BE2C (cell line): ENCODE measurements at places on chromosomes 6 and 20.

- no peak for DNase-seq
Measured at GRCh38 chr6:125931733-125932450, 24.7 kb upstream of the HINT3 start.

DNA sequence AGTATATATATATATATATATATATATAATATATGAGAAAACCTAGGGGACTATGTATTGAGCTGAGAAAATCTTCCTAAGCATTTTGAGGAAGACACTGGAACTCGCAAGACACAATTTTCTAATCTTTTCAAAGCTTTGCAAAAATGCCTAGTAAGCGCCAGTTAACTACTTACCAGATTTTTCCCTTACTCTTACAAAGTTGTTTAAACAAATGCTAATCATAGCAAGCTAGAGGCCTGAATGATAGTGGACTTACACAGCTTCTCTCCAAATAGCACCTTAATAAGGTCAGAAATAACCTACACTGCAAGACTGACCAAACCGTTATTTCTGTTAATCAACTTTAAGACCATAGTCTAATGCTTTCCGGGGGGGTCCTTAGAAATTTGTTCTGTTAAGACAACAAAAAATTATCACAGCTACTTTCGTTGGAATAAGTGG is 56.1 kb upstream of the HFE start:
- DNase-seq = no peak

DNA sequence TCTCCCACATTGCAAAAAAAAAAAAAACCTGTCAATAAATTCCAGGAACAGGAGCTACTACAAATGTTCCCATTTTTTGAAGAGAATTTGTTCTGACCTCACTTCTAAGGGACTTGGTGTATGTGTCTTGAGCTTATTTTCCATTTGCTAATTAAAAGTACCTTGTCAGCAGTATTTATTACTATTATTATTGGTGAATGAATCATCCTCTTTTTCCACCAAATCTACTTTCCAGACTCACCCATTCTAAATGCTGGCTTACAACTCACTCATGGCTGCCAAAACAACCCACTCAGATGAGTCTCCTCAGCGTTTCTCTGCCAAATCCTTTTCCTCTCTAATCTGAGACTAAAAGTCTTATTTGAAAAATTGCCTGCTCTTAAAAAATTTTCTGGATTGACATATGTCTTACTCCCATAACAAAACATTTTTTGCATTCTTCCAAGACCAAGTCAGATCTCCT is 33.2 kb upstream of the TASP1 start:
- no peak for DNase-seq

DNA sequence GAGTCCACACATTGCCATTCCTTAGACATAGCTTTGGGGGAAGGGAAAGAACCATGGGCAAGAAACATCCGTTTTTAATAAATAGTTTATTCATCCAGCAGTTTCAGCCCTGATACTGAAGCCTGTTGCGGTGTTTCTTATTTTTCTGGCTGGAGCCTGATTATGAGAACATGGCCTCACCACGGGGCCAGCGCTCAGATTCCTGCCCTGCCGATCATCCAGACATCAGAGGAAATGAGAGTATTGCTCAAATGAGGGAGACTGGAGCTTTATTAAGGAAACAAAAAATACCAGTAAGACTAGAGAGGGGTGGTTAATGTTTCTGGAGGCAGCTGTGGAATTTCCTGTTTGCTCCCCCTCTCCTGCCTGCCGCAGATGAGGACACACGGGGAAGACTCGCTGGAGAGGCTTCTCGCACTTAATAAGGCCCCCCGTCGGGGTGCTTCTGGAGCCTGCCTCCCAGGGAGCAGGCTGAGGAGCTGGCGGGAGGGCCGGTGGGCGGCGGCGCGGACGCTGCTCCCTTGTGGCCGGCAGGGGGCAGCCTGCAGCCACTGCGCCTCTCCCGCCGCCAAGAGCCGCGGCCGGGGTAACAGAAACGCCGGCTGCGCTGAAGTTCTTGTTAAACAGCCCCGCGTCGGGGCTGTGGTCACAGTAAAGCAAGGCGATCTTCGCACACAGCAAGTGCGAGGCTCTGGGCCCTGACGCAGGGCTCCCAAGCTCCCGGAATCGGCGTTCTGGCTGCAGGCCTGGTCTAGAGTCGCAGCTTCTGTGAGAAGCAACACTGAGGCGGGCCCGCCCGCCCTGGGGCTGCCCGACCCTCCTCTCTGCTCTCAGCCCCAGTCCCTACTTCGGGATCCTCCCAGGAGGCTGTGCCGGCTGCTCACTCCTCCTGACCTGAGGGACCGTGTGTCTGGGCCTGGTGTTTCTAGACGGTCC is 17.5 kb downstream of the LEMD2 start:
- peak; percentile 85 for DNase-seq

- no peak for DNase-seq
Measured at GRCh38 chr6:130296854-130297253, 69.0 kb upstream of the TMEM200A start.

DNA sequence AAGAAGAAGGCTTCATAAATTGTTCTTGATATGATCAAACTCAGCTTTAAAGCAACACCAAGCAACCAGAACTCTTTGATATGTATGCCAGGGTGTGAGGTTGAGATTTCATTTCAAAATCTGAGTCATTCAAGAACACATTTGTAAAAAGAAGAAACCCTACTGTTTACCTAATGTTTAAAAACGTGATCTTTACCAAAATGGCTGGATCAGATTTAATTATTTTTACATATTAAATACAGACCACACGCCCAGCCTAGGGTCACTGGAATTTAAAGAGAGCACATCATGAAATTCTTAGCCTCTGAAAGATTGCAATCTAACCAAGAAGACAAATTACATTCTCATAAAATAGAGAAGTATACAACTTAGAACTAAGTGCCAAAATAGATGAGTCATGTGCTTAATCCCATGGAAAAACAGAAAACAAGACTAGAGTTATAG is 206.8 kb upstream of the SMLR1 start:
- no peak for DNase-seq

GRCh38 chr20:22430746-22431168 is 153.6 kb downstream of the FOXA2 start:
- no peak for DNase-seq

- no peak for DNase-seq
Measured at GRCh38 chr20:63314015-63314471, 21.1 kb downstream of the COL20A1 start.

GRCh38 chr6:46315589-46315988 is 144.8 kb upstream of the ENPP5 start:
- DNase-seq = no peak

DNA sequence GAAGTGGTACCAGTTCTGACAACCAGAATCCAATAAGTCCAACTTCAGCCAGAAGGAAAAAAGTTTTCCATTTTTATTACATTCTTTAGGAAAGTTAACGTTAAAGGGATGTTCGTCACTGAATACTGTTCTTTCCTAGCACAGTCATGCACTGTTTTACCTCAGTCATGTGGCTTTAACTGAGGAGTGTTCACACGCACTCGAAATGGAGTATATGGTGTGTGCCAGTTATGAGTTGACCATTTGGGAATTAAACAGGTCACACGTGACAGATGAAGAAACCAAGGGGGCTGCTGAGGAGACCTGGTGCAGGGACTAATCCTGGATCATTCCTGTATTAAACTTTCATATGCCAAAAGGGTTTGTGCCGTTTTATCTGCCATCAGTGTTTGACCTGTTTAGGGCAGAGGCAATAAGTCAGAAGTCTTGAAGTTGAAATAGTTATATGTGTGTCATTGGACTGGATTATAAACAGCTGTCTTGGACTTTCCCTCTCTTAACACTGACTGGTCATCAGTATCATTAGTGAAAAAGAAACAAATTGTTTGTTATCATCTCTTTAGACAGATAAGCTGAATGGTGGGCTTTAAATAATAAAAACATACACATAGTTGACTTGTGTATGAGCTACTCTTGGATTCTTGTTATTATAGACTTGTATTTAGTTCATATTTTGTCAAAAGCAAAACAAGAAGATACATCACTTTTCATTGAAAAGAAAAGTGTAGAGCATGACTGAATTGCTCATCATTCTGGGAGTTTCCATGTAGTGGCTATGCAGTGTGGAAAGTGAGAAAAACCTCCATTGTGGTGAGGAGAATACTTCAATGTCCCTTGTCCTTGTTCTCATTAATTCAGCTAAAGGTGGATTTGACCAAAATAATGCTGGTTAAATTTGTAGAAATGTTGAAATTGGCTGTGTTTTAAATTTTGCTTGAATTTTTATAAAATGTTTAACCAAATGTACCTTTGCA is 123.5 kb upstream of the SAMD5 start:
- DNase-seq = no peak

DNA sequence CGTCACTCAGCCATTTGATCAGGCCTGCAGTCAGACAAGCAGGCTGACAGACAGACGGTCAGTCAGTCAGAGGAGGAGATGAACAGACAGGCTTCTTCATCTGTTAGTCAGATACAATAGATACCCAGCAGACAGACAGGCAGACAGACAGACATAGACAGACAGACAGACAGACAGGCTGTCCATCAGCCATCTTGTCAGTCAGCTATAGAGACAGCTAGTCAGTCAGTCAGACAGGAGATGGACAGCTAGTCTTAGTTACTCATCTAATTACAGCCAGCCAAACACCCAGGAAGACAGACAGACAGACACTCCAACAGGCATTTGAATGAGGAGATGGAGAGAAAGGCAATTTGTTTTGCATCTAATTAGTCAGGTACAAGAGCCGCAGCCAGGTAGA is 36.4 kb downstream of the KCNB1 start:
- DNase-seq = no peak

DNA sequence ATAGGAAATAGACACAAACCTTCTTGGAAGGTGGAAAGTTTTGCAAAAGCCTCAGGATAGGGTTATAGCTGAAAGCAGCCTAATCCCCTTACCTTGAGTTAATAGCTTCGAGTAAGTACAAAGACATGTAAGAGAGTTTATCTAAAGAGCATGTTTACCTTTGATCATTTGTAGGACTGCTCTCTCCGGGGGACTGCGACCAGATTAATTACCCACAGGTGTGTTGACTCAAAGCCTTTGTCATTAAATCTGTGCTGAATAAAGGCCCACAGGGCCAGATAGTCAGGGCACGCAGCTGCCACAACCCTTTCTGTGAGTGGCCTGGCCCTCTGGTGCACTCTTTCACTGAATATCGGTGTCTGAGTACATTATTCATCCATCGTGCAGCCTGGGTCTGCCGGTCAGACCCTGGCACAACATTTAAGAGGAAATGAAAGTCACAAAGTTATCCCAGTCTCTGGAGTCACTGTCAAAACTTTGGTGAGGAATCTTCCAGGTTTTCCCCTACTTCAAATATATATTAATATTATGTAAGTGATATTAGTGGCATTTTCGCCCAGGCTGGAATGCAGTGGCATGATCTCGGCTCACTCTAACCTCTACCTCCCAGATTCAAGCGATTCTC is 5.4 kb upstream of the MICA start:
- DNase-seq = no peak

DNA sequence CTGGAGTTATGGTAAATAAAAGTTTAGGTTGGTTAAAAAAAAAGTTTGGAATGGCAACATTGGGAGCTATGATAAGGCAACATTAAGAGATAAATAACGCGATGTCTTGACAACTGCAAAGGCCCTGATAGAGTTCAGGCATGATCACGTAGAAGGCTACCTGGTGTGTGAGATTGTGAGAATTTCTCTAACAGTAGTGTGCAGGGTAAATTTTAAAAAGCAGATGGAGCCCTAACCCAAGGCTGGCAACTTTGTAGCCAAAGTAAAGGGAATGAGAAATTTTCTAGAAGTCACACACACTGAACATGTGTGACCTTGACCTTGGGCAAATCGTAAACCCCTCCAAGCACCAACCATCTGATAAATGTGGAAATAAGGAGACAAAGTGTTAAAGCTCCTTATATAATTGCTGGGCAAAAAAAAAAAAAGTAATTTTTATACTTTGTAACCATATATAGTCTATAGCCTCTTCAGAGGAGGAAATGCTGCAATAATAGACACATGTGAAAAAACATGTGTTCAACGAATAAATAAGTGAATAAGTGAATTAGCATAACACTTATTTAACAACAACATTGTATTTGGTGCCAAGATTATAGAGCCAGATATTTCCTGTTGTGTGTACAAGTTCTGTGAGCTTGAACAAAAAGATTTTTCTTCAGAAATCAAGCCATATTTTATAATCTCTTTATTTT is 18.2 kb downstream of the KCNQ5 start:
- no peak for DNase-seq

DNA sequence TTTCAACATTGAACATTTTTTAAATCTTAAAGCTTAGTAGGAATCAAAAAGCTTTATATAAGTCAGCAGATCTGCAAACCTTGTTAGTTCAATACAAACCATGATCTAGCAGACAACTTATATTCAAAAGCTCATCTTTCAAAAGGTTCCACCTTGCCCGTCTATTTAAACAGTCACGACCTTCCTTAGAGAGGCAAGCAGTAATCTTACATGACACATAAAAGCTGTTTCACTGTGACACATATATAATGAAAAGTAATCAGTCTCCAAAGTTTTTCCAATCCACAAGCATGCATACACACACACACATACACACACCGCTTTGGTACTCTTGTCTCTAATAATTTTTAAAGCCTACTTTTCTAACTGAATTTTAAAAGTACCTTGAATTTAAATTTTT is 12.9 kb downstream of the SOD2 start:
- no peak for DNase-seq

GRCh38 chr20:24106801-24107445 is 118.3 kb upstream of the GGTLC1 start:
- no peak for DNase-seq

- DNase-seq = no peak
Measured at GRCh38 chr6:158758941-158759479, 60.2 kb downstream of the EZR start.

DNA sequence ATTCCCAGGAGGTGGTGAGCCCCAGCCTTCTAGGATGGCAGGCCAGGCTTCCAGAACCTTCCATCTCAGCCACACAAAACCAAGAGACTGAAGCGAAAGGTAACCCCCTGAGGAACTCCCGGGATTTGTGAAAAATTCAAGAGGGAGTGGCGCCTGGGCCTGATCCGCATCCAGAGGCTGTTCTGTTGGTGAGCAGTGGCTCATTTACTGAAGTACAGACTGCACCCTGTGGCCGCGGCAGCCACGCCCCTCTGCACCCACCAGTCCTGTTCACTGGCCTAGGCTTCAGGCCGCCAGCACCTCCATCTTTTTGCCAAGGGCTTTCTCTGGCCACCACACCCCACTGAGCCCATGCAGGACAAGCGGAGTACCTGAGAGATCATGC is 79.1 kb upstream of the PTPN1 start:
- DNase-seq = no peak

DNA sequence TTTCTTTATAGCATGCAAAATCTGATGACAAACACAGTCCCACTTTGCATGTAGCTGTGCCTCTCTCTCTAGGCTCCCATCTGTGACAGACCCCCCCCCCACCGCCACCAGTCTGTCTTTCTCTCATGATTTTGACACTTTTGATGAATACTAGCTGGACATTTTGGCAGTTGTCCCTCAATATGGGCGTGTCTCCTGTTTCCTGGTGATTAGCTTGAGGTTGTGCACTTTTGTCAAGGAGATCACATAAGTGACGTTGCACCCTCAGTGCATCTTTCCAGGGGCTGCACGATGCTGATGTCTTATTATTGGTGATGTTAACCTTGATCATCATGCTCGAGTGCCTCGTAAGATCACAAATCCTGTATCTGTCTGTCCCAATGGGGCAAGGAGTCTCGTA is 155.1 kb downstream of the EYA2 start:
- DNase-seq = no peak
